ENCODE measurements at places on chromosomes 13 and 19. TPM values are rescaled to one million over a fixed set of nuclear protein-coding genes. Genes with fewer than 3 reads are reported as not detected.
A peak's percentile ranks its signal among the peaks of the same experiment; 100 is the strongest.

- DNase-seq = no peak
Observed at GRCh38 chr19:4472174-4472974, at the start of gene HDGFL2. Gene HDGFL2, plus strand, starts transcription at chr19:4472297. Its CDS starts 54 bp downstream, at chr19:4472351.

DNA sequence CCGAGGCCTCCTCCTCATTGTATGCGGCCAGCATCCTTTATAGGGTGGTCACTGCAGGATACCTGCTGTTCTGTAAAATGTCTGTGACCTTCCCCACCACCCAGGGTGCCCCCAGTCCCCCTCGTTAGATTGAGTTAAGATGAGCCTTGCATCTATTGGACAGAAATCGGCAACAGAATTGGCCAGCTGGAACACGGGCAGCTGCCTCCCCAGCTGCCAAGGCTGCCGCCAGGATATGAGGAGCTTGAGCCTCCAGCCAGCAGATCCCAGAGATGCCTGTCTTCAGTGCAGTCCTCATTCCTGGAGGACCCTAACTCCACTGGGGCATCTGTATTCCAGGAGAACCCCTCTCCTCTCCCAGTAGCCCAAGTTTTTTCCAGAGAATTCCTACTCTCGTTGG is 463.0 kb downstream of the TSHZ3 start:
- no peak for DNase-seq

DNA sequence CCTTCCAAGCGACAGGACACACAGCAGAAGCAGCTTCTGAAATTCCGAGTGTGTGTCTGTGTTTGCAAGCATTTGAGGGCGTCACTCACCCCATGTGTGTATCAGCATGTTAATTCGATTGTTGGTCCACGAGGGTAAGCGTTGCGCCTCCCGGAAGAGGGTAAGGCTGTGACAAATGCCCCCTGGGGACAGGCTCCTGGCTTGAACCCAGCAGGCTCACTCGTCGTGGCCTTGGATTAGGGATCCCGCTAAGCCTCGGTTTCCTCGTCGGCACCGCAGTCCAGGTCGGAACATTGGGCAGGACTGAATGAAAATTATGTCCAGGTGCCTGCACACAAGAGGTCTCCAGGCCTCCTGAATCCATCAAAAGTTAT is 606 bp upstream of the STXBP2 start:
- no peak for DNase-seq

DNA sequence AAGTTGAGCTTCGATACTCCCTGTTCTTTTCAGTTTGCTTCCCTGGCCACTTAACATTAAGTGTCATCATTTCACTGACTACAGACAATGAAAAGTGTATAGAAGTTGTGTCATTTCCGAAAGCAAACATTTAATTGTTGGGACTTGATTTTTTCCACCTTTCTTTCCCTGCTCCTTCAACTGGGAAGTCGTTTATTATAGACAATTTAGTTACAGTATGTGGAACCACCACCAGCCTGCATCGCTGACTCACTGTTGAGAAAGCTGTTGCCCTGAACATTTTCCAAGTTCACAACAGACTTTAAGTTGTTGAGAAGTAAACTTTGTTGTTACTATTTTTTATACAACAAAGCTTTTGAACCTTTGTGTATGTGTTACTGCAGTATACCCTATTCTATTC is 788.4 kb upstream of the PRR20A start:
- DNase-seq = no peak

- DNase-seq = peak; percentile 47
Observed at GRCh38 chr13:36736119-36736726, 62.4 kb downstream of the SERTM1 start.

The SMIM24 gene
- 1.5 TPM for total RNA-seq

- peak; percentile 52 for DNase-seq
Observed at GRCh38 chr13:21670006-21670882, 629 bp upstream of the FGF9 start.
